Stimulated activated CD8-positive, alpha-beta memory T cell treated with anti-CD3 and anti-CD28 coated beads, Interleukin-15, amount 100 ng/mL, for 24 hours (primary cell): ENCODE measurements at places on chromosomes 4 and X.

GRCh38 chrX:107978071-107978470 lies 4.1 kb downstream of the TEX13B start:
- no peak for DNase-seq

DNA sequence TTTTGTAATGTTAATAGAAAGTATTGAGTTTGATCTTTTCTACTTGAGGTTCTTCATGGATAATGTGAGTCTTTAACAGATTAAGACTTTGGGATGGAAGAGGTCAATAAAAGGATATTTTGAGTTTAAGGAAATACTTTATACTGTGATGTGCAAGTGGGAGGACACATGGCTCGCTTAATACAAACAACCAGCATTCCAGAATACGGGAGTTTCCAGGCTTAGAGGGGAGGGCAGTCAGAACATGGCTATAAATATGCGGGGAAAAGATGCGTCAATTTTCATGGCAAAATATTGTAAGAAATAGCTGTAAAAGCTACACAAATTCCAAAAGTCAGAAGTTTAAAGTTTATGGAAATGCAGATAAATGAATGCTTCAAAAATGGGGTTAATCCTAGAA lies 192.3 kb downstream of the AASDH start:
- no peak for DNase-seq

- DNase-seq = no peak
Observed at GRCh38 chrX:19569121-19569805, 54.0 kb upstream of the MAP3K15 start.

DNA sequence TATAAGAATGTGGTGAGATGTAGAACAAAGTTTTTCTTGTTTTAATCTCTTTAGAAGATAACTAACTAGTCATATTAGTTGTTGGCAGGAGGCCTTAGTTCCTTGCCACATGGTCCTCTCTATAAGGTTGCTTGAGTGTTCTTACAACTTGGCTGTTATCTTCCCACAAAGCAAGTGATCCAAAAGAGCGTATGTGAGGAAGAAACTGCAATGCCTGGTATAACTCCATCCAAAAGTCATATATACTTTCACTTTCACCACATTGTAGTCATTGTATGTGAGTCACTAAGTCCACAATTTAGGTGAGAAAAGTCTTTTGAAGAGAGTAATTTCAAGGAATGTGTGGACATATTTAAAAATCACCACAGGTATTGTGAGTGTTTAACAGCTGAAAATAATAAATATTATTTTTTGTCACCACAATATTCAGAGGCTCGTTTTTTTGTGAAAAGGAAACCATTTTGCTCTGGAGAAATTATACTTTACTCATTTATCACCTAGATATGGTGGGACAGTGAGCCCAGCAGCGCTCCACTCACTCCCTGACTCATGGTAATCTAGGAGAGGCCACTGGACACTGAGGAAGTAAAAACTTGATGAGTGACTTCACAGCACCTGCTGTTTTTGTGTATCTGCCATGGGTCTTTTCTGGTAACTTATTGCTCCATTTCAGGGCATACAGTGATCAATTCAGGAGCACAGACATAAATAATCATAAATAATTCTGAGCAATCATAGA lies 369.4 kb upstream of the NDST3 start:
- DNase-seq = no peak

DNA sequence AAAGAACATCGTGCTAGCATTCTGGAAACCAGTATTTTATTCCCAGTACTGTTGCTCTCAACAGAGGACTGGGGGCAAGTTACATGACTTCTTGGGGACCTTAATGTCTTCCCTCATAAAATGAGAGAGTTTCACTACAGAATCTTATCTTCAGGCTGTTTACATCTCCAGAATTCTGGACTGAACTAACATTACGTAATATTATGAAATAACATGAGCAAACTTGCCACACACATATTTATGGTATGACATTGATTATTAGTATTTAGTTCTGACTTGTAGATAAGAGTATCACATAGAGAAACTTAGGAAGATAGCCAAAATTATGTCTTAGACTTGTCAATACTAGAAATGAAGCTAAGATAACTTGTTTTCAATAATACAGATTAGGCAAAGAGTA lies 68.0 kb downstream of the NFKB1 start:
- no peak for DNase-seq

DNA sequence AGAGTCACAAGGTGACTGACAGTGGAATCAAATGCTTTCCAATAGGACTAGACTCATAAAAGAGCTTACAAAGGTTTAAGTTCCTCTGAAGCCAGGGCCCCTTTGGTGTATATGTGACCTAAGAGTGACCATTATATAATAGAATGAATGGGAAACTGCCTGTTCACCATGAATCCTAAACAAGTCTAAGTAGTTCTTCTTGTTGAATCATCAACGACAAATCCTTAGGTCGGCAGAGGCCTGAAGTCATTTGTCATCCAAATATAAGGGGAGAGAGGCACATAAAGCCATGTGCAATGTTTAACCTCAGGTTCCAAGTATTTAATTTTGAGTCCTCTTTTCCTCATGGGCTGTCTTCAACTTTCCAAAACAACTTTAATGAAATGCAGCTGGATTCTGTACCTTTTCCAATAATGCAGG lies 122.4 kb downstream of the RASL11B start:
- DNase-seq = no peak

GRCh38 chr4:86744570-86744969 lies 104.6 kb downstream of the SLC10A6 start:
- no peak for DNase-seq

- no peak for DNase-seq
Observed at GRCh38 chr4:1179089-1179441, 6.7 kb upstream of the SPON2 start.

DNA sequence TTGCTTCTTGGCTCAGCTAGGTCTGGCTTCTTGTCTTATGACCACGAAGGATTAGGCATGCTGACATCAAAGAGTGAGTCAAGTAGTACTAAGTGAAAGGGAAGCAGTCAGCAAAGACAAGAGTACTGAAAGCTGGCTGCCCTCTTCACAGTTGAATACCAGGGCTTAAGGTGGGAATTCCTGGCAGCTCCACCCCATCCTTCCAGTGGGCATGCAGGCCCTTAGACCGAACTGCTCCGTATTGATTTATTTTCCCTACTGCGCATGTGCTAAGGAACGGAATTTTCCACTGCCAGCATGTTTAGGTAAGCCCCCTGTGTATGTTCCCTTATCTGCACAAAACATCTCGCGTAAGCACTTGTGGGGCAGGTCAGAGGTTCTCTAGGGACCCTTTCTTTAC lies 2320.1 kb downstream of the ARAP2 start:
- DNase-seq = no peak

GRCh38 chr4:75723163-75724065 lies 963 bp upstream of the USO1 start:
- no peak for DNase-seq

DNA sequence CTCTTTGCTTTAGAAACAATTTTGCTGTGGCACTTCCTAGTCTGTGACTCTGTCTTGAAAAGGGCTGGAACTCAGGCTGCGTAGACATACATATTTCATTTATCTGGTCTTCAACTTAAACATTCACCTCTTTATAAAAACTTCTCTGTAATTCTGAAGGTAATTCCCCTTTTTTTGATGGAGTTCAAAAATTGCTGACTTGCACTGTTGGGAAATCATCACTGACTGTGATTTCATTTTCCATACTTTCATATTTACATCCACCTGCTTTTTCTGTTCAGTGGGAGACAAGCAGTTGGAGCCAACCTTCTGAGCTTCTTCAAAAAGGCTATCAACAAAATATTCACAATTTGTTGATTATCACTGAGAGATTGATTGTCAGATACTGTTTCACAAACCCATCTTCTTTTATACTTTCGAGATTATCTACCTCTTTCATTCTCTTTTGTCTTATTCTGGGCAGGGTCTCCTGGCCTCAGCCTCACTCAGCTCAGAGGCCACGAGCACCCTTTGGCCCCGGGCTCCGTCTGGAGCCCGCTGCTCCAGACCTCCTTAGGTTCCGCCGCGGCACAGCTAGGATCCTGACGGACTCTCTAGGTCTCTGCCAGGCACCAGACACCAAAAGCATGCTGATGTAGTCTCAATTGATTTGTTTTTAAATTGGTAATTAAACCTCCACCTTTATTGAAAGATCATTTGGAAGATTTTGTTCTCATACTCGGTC lies 39.7 kb upstream of the UGT2B17 start:
- no peak for DNase-seq

DNA sequence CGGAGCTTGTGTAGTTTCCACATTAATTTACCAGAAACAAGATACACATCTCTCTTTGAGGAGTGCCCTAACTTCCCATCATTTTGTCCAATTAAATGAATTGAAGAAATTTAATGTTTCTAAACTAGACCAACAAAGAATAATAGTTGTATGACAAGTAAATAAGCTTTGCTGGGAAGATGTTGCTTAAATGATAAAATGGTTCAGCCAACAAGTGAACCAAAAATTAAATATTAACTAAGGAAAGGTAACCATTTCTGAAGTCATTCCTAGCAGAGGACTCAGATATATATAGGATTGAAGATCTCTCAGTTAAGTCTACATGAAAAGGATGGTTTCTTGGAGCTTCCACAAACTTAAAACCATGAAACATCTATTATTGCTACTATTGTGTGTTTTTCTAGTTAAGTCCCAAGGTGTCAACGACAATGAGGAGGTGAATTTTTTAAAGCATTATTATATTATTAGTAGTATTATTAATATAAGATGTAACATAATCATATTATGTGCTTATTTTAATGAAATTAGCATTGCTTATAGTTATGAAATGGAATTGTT lies at the start of gene FGB:
Gene FGB, plus strand, starts transcription at position 315 of the 558 bp plus-strand sequence. Its CDS starts 8 bp downstream, at position 323.
- no peak for DNase-seq

- DNase-seq = no peak
Observed at GRCh38 chrX:5775846-5776430, 452.7 kb downstream of the NLGN4X start.

DNA sequence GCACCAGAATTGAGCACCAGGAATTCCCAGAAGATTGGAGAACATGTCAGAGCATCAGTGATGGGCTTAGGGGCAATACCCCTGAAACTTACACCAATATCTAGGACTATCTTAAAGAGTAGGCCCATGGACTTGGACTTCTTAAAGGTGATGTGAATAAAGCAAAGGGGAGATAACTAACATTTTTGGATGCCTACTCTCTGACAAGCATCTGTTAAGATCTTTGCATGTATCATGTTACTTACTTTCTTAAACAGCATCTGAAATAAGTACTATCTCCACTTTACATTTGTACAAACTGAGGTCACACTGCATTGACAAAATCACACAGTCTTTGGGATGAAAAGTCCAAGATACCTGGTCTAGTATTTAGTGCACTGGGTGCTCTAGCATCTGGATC lies 258.6 kb upstream of the ARSJ start:
- no peak for DNase-seq

GRCh38 chr4:148004228-148004857 lies 272.5 kb downstream of the ARHGAP10 start:
- DNase-seq = no peak

GRCh38 chrX:123859409-123859845 lies 426 bp upstream of the XIAP start:
- DNase-seq = no peak

DNA sequence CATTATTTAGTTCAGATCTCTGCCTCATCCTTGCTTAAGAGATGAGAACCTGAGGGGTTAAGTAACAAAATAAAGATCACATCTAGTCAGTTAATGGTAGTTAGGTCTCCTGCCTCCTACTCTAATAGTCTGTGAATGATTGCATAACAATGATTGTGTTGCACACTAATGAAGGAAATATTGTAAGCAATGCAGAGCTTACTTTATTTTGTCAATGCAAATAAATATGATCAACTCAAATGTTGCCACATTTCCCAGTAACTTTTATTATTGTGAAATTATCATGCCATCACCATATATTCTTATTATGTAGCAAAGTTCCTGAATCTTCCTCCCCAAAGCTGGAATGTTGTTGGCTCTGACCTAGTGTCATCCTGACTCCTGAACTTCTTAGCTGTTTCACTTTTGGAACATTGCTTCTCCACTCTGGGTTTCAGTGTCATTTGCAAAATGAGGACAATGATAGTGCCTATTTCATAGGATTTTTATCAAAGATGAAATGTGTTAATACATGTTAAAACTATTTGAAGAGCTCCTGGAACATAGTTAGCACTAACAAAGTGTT lies 17.0 kb upstream of the GABRA4 start:
- no peak for DNase-seq

GRCh38 chr4:94739741-94740140 lies 18.0 kb upstream of the BMPR1B start:
- no peak for DNase-seq

DNA sequence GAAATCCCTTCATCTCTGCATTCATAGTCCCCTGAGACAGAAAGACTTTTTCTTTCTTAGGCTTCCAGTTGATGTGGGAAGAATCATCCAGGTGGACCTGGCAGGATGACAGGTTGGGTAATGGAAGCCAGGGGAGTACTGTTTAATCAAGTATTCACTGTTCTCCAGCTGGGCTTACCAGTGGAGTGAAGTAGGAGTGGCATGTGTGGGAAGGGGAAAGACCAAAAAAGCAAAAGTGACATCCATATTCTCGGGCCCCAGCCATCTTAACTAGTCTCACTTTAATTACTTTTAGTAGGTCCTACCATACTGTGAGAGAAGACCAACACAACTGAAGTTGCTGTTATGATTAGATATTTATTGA lies 18.5 kb downstream of the VSIG4 start:
- DNase-seq = no peak

- DNase-seq = no peak
Observed at GRCh38 chrX:11401966-11402365, 108.8 kb downstream of the AMELX start.

DNA sequence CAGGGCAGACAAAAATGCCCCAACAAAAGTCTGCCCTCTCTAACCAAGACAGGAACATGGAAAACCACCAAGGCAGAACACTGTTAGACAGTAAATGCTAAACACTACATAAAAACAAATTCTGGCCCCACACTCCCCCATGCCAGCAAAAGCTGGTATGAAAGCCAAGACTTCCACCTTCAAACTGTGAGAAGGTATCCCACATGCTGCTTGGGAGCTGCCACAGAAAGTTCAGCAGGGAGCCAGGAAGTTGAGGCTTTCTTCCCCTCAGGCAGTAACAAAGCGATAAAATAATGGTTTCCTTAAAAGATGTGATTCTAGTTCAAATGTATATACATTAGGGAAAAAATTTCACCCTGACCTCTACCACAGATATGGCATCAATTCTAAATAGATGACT lies 770.4 kb upstream of the NDST4 start:
- no peak for DNase-seq

GRCh38 chr4:57023104-57023503 lies 44.4 kb downstream of the POLR2B start:
- no peak for DNase-seq

DNA sequence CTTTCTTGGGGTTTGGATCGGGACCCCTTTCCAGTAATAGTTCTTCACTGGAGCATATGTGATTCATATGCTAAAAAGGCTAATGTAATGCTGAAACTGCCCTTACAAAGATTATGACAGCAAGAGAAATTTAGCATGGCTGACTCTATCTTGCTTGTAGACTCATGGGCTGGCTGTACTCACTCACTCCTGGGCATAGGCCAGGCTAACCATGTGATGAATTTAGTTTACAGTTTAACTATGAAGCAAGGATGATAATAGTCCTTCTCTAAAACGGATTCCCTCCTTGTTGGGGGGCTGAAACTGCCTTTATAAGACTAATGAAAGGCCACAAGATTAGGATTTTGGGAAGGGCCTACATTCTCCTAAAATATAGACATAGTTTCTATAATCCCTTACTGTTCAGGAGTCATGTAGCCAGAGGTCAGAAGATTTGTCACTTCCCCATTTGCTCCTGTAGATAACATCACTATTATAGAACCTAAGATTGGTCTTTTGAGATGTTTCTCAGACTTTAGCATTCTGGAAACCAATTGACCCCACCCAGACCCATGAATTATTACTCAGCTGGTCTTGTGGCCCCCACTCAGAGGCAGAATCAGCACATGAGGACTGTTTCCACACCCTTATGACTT lies 20.8 kb upstream of the CEP135 start:
- DNase-seq = no peak
